ENCODE measurements at places on chromosomes 16 and 17.

GRCh38 chr16:58498341-58499091, 1.4 kb upstream of the NDRG4 start:
- DNase-seq = no peak

GRCh38 chr17:76082326-76083251, 3.6 kb downstream of the ZACN start:
- DNase-seq = no peak

GRCh38 chr16:31213877-31214707, at the start of gene TRIM72:
Gene TRIM72 (plus strand): TSS chr16:31214119. CDS start chr16:31214739, 620 bp downstream.
- DNase-seq = no peak

- peak; percentile 56 for DNase-seq
These were observed 21.8 kb upstream of the PRM1 start for GRCh38 chr16:11302977-11303376.

GRCh38 chr17:38917259-38917658, 8.2 kb upstream of the LASP1NB start:
- no peak for DNase-seq

- no peak for DNase-seq
These were observed 247.5 kb upstream of the ELAC2 start for GRCh38 chr17:13265311-13265710.

DNA sequence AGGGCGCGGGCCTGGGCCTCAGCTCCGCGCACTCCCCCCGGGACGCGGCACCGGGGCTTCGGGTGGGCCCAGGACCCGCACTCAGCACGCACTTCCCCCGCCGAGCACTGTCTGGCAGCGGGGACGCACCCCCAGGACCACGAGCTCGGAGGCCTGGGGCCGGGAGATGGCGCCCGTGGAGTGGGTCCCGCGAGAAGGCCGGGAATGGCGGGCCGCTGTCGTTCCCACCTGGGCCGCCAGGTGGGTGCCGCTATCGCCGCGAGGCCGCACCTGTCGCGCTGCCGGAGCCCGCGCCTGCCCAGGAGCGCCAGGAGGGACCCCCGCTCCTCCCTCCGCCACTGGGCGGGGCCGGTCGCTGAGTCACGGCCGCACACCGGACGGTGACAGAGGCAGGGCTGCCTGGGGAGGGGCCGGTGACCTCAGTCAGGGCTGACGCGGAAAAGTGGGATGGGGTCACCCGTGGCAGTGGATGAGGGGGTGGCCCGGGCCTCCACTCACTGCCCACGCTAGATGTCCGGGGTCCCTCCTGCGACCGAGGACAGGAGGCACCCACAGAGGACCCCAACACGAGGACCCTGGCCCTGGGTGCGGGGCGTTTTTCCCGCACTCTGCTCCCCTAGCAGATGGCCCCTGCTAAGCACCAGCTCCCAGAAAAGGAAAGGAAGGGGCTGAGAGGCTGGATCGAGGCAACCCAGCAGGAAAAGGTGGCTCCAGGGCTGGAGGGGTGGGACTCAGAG, 6.9 kb upstream of the ACTG1 start:
- no peak for DNase-seq

- no peak for DNase-seq
These were observed 5.2 kb upstream of the OR1F1 start for GRCh38 chr16:3182608-3183444.

Measured in NCI-H1092 treated with DMSO at 0.1 percent for 48 hours (cell line).